ENCODE measurements at places on chromosomes 2 and 18.

- no peak for DNase-seq
These were observed 247.6 kb downstream of the SLC8A1 start for GRCh38 chr2:40204268-40204667.

DNA sequence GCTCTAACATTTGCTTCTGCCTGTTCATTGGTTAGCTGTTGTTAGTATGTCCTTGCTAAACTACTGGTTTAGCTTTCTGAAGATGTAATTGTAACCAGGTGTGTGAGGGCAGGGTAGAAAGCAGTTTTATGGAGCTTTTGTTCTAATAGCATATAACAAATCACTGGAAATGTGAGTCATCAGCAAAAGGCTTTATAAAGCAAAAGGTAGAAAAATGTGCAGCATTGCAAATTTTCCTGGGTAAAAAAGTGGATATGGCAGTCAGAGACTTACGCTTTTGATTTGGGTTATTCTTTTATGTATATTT lies 85.3 kb downstream of the ZNF407 start:
- DNase-seq: no peak

DNA sequence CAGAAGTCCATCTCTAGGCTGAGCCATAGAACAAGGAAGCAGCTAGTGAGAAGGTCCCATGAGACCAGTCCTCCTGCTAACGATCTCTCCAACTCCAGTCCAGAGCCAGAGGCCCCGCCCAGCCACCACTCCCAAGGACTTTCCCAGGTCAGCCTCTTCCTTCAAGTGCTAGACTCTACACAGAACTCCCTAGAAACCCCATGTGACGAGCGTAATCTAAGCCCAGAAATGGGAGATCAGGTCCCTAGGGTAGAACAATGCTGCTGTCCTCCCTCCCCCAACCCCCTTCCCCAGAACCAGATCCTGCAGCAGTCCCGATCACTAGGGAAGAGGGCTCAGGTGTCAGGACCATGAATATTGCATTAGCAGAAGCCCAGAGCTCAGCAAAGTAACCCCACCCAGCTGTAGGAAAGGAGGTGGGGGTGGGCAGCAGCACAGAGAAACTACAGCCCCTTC lies 6.9 kb downstream of the DCTN1 start:
- DNase-seq: no peak

GRCh38 chr2:223180463-223180862 lies 128.5 kb downstream of the KCNE4 start:
- DNase-seq: no peak

DNA sequence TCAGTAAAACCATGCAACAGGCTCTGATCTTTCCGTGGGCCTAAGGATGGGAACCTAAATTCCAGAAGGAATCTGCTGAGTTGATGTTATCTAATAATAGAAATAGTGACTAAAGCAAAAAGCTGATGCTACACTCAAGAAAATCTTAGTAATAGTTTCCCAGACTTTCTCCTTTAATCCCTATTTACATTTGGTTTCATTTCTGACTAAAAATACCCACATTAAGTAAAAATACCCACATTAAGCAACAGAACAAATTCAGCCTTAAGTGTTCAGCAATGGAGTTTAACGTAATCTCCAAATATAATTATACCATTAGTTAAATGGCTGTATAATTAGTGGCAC lies 50.3 kb downstream of the CCBE1 start:
- no peak for DNase-seq
